ENCODE measurements at places on chromosomes 3 and 15. TPM values are rescaled to one million over a fixed set of nuclear protein-coding genes. Genes with fewer than 3 reads are reported as not detected.

SSUH2 gene
- total RNA-seq, result 0.11 TPM

CTXN2 gene
- total RNA-seq, result not detected

CHST13 gene
- not detected for total RNA-seq

MYEF2 gene
- 16.6 TPM for total RNA-seq

MST1 gene
- total RNA-seq, result 6.2 TPM

ERC2 gene
- 0.75 TPM for total RNA-seq

RBSN gene
- total RNA-seq, result 30.4 TPM

GOLGA8G gene
- total RNA-seq, result not detected

NECTIN3 gene
- total RNA-seq, result 53.0 TPM

RFTN1 gene
- 31.4 TPM for total RNA-seq

MOBP gene
- under 0.01 TPM for total RNA-seq

SLC51B gene
- total RNA-seq, result 0.33 TPM

LZTFL1 gene
- 19.7 TPM for total RNA-seq

GOLGA8F gene
- total RNA-seq, result not detected

SUSD5 gene
- total RNA-seq, result 4.1 TPM

SLC22A13 gene
- 0.22 TPM for total RNA-seq

EIF4A2 gene
- total RNA-seq, result 2,028 TPM

WDR76 gene
- 41.7 TPM for total RNA-seq

GOLGA8T gene
- not detected for total RNA-seq

NPAP1 gene
- total RNA-seq, result not detected

SLTM gene
- total RNA-seq, result 99.8 TPM
